ENCODE measurements at places on chromosomes 3 and 15. TPM values are rescaled to one million over a fixed set of nuclear protein-coding genes. Genes with fewer than 3 reads are reported as not detected.

DNA sequence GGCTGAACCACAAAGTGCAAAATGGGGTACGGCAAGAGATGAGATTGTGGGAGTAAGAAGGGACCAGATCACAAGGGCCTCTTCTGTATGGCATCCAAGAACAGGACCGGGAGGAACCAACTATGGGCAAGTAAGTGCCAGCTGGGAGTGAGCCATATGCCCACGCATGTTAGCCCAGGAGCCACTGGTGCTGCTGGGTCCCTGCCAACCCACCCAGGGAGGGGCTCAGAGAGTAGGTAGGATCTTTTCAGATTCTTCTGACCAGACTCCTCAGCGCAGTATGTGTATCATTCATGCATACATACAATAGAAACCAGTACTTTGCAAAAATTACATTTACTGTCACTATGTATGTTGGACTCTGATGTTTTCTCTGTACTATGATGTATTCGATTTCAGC is 54.0 kb downstream of the RAB11A start:
- DNase-seq, result no peak

DNA sequence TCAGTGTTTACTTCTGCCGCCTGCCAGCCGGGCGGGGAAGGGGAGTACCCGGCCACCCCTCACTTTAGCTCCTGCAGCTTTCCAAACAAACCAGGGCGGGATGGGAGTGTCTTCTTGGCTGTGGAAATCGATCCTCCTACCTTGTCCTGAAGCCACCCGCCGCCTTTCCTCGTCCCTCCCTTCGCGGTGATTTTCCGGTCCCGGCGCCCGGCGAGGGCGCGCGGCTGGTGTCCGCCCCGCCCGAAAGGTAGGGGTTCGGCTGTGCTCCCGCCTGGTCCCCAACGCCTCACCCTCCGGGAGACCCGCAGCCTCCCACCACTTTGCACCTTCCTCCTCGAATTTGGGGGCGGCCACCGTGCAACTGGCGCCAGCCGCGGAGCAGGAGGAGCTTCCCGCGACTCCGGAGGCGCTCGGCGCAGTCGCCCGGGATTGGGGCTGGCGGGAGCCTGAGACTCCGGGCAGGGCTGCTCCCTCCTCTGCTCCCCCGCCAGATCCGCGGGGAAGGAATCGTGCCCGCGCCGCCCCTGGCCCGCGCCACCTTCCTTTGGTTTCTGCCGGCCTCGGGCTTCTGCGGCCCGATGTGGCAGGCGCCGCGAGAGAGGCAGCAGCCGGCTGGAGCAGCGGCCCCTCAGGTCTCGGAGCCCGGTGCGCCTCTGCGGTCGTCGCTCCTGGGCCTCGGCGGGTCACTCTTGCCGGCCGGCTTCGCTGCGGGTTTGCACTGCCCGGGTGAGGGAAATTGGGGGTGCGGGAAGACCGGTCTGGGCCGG is 30.7 kb upstream of the ST3GAL6 start:
- peak; percentile 71 for DNase-seq

DNA sequence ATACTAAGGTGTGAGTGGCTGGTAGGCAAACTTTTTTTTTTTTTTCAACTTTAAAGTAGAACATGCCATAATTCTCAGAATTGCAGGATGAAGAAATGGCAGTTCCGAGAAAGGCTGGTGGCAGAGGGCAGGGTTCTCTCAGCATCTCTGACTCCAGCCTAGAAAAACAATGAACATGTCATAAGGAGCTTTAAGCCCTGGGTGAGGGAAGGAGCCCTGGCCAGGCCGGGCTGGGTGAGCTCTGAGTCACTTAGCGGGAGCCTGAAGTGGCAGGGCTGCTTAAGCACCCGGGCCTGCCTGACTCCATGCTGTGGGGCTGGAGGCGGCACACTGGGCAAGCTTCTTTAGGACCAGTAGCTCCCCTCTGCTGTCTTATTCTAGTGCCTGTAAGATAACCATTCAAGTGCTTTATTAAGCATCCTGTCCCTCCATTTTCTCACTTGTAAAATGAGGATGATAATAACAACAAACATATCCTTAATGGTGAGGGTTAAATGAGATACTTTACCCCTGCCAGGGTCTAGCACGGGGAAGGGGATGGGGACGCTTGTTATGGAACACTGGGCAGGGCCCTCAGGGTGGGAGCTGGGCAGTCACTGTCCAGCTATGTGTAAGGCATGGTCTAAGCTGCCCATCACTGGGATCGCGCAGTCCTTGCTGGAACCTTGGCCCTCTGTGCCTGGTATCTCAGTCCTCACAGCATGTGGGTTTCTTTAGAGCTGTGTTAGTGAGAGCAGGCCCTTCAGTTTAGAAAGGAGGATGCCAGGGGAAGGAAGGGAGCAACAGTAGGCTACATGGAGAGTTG is 18.4 kb downstream of the SMAD6 start:
- no peak for DNase-seq

Gene CHRNA7
- 0.65 TPM for total RNA-seq

Gene LRTM1
- total RNA-seq, result not detected

Gene CHRFAM7A
- 0.60 TPM for total RNA-seq
